ENCODE measurements at places on chromosomes 13 and 19. TPM values are rescaled to one million over a fixed set of nuclear protein-coding genes. Genes with fewer than 3 reads are reported as not detected.

- DNase-seq: no peak
Observed at GRCh38 chr19:16025108-16026101, 50.9 kb upstream of the TPM4 start.

ZNF880 gene
- 13.7 TPM for total RNA-seq

DNA sequence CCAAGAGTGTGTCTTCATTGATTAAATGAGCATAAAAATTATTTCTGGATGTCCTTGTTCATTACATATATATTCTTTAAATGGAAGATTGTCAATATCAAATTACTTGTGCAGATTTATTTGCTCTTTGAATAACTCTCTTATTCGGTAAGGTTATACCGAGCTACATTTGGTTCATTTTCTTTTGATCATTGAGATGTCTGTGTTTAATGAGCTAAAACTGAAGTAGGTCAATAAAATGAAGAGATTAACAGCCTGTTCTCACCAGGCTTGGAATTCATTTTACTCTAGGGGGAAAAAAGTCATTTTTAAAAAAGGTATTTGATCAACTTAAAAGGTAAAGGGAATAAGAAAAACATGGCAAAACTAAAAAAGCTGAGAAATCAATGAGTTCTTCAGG is 10.6 kb downstream of the GPC5 start:
- DNase-seq: no peak

- DNase-seq: no peak
Observed at GRCh38 chr13:98772794-98773452, 20.5 kb upstream of the SLC15A1 start.

GRCh38 chr19:48795685-48796070 is 15.2 kb downstream of the BCAT2 start:
- DNase-seq: no peak

- DNase-seq: no peak
Observed at GRCh38 chr19:18274219-18274780, at the start of gene IQCN. IQCN (minus strand) TSS chr19:18274452; CDS start chr19:18269478, 4,974 bp downstream.

DNA sequence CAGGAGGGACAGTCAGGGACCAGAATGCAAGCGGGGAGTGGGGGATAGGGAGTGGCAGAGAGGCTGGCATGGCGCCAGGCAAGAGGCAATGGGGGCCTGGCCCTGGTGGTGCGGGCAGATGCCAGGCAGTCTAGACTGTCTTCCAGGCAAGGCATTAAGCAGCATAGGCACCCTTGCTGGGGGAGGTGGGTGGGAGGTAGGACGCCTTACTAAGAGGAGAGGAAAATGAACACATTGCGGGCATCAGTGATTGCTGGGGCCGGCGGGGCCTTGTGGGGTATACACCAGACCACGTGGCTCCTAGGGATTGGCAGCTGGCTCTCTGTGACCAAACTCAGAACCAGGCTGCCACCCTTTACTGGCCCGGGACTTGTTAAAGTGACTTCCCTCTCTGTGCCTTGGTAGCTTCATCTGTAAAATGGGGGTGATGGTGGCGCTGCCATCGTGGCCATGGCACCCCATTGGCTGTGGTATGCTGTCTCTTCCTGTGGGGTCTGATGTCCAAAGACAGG is 46.0 kb downstream of the DNM2 start:
- no peak for DNase-seq

FOSB gene
- 16.3 TPM for total RNA-seq

- DNase-seq: no peak
Observed at GRCh38 chr13:65112531-65112941, 2117.6 kb downstream of the PCDH9 start.

- no peak for DNase-seq
Observed at GRCh38 chr19:11444059-11444458, 8.6 kb downstream of the PRKCSH start.

DNA sequence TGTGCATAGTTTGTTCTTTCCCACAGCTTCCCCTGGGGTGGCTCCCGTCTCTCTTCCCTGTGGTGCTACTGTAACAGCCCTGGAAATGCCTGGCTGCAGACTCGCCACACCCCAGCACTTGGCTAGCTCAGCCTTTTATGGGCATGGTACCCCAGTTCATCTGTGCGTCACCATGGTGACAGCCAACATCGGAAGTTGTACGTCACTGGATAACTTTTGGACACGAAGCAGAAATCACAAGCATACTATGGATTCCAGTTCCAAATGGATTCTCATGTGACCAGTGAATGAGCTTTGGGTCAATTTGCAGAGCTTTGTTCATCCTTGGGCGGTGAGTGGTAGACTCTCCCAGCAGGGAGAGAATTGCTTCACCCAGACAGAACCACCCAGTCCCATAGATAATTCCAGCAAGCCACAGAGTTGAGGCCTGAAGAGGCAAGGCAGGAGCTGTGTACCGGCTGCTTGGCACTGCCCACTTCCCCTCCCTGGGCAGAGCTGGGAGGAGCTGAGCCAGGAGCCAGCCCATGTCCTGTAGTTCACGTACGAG is 54.4 kb downstream of the COL4A2 start:
- no peak for DNase-seq

GRCh38 chr13:92967923-92968322 is 258.7 kb upstream of the GPC6 start:
- no peak for DNase-seq

GRCh38 chr13:107231944-107232343 is 664.0 kb upstream of the ARGLU1 start:
- DNase-seq: no peak

DNA sequence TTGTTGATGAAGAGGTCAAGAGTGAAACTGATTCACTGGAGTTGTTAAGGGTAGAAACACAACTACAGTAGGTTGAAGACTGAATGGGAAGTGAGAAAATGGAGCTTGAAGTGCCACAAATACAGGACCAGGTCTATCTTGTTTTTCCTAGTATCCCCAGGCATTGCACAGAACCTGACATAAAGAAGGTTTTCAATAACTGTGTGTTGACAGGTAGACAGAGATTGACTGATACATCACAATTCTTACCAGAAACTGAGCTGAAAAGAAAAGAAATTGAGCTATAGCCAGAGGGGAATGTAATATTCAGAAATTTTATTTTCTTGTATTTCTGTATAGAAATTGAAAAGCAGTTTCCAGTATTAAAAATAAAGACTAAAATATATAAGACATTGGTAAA is 767.7 kb downstream of the PCDH17 start:
- DNase-seq: no peak

ZNF560 gene
- 0.38 TPM for total RNA-seq

DNA sequence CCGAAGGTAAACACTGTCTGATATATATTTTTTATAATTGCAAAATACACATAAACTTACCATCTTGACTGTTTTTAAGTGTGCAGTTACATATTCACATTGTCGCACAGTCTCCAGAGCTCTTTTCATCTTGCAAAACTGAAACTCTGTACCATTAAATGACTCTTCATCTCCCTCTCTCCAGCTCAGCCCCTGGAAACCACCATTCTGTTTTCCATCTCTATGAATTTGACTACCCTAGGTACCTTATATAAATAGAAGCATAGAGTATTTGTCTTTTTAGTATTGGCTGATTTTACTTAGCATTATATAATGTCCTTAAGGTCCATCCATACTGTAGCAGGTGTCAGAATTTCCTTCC is 45.8 kb downstream of the LRCH1 start:
- no peak for DNase-seq

GRCh38 chr13:62627226-62627625 is 1211.6 kb upstream of the PCDH20 start:
- no peak for DNase-seq

DNA sequence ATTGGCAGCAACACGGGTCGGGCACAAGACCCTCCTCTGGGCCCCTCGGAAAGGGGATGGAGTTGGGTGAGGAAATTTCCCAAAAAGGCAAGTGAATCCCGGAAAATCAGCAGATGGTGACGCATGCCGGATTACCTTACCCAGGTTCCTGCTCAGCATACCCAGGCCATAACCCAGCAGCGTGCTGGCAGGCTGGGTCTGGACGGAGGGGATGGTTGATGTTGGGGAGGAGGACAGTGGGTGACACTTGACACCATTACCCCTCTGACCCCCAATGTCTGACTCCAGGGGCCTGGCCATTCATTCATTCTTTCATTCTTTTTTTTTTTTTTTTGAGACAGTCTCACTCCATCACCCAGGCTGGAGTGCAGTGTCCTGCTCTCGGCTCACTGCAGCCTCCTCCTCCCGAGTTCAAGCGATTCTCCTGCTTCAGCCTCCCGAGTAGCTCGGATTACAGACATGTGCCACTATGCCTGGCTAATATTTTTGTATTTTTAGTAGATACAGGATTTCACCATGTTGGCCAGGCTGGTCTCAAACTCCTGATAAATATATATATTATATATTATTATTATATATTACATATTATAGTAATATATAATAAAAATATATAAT is 799 bp downstream of the PVR start:
- no peak for DNase-seq

GRCh38 chr13:60482012-60482411 is 85.0 kb downstream of the TDRD3 start:
- no peak for DNase-seq

LILRB5 gene
- total RNA-seq: not detected

DNA sequence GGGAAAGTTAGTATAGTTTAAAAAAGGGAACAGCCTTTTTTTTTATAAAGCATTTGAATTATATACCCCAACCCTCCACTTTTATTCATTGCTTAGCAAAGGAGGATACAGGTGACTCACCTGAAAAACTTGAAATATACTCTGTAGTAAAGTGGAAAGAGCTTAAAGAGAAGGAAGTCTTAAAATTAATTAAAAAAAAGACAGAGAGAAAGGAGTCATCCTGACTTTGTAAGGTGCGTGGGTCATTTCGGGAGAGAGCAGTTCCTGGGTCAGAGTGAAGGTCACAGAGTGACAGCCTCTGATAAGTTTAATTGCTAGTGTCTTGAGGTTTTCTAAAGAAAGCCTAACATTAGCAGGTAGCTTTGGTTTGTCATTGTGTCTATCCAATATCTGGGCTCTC is 310.3 kb downstream of the KLF5 start:
- no peak for DNase-seq

GRCh38 chr19:53007200-53007599 is 6.5 kb upstream of the ERVV-1 start:
- no peak for DNase-seq

GRCh38 chr19:4206818-4207484 is 22.4 kb upstream of the EBI3 start:
- DNase-seq: no peak

ZNF135 gene
- total RNA-seq: 0.20 TPM

MBD3L2 gene
- not detected for total RNA-seq

SHC2 gene
- 0.67 TPM for total RNA-seq

SULT2A1 gene
- not detected for total RNA-seq

- DNase-seq: no peak
Observed at GRCh38 chr19:23055501-23055900, 52.5 kb upstream of the ZNF728 start.

DNA sequence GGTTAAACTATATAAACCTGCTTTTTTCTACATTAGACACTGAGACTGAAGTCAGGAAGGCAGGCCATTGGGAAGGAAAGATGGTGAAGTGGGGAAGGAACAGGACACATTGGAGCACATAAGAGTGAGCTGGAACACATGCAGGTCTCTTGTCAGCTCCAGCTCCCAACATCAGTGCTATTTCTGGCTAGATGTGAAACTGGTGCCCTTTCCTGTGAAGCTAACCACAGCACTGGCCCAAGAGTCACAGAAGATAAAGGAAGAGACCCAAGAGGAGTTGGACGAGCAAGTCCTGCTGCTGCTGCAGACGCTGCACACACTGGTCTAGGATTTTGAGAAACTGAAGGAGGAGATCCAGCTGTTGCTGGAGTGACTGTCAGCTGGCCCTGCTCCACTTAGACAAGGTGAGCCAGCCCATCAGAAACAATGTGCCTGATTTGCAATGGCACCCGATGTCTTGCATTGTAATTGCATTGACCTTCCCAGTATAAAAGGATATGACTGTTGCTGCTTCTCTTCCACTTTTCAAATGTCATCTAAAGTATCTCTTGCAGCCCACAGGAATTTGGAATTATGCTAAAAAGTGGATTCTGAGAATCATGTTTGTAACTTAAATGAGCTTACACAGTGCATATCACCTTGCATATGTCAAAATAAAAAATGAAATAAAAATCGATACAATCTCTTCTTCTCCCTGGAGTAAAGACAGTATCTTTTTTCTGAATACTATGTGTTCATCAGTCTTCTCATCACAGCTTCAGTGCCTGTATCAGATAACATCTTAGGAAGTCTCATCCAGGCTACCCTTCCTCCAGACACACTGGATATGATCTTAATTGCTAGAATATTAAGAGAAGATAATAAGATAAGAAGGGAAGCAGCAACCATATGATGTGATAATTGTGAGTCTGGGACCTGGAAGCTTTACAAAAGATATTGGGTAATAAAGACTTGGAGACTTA is 230.7 kb upstream of the SPRY2 start:
- DNase-seq: no peak

DNA sequence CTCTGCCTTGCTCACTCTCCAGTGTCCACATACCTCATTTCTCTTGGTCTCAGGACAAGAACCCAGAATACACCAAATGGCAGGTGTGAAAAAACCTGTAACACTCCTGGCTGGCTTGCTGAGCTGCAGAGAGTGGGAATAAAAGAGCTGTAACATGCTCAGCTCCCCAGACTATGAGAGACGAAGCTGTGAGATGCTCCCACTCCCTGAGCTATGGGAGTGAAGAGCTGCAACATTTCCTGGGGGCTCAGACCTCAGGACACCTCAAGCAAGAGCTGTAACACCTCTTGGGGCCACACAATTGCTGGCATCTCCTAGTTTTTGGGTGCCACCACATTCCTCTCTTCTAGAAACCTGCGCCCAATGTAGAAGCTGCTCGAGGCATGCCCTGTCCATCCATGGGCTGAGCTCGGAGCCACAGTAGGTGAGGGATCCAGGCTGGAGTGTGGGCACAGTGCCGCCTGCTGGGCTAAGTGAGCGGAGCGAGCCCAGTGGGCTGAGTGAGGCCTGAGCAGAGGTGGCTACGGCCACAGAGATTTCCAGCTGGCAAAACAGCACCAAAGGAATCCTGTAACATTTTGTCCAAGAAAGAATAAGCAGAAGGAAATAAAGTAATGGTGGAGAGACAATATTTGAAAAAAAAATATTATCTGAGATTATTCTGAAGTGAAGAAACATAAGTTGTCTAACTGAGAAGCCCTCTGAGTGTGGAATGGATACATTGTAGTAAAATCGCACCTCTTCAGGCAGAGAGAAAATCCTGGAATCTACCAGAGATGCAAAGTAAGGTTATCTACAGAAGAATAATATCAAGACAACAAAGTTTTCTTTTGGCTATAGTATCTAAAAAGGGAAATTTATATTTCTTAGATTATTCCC is 186.2 kb upstream of the PCDH9 start:
- no peak for DNase-seq

DNA sequence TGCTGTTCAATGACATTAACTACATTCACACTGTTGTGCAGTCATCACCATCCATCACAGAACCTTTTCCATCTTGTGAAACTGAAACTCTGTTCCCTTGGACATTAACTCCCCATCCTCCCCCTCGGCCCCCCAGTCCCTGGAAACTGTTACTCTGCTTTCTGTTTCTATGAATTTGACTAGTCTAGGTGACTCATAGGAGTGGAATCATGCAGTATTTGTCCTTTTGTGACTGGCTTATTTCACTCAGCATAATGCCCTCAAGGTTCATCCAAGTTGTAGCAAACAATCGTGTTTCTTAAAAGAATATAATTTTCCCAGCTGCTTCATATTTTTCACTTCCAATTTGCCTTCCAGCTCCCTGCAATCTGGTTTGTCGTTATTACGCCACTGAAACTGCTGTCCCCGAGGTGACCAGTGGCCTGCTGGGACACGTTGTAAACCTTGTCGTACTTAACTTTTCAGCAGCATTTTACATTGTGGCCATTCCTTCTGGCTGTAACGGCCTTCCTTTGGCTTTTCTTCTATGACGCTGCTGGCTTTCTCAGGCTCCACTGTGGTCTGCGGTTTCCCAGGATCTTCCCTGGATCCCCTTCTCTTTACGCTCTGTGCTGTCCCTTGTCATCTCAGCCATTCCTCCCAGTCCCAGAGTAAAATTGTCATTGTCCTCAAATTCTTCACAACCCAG is 74.0 kb downstream of the DHRS12 start:
- no peak for DNase-seq

PRR36 gene
- not detected for total RNA-seq
